ENCODE measurements at places on chromosomes 7 and 10.

- DNase-seq = no peak
Observed at GRCh38 chr10:129328546-129328945, 138.5 kb upstream of the MGMT start.

DNA sequence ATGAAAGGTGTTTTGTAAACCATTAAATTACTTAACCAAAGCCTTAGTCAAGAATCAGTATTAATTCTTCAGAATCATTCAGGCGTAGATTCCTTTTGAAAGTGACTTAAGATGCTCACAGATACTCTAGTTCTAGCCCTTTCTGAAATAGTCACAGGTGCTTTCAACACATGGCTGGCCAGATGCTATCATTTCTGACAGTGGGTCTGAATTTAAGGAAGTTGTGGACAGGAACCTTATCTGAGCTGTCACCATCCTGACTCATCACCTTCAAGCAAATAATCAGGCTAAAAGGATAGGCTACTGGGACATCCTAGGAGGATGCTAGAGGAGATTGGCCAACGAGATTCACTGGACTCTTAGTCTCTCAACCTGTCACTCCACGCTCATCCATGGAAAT is 501.5 kb downstream of the LRMDA start:
- no peak for DNase-seq

- no peak for DNase-seq
Observed at GRCh38 chr10:131083915-131084790, 227.4 kb downstream of the TCERG1L start.

GRCh38 chr7:129665013-129665401 is 53.5 kb downstream of the NRF1 start:
- DNase-seq = peak; percentile 95

- peak; percentile 2 for DNase-seq
Observed at GRCh38 chr10:85604136-85604725, 762.4 kb downstream of the GRID1 start.

GRCh38 chr10:48455392-48456151 is 149.1 kb downstream of the MAPK8 start:
- DNase-seq = peak; percentile 36

DNA sequence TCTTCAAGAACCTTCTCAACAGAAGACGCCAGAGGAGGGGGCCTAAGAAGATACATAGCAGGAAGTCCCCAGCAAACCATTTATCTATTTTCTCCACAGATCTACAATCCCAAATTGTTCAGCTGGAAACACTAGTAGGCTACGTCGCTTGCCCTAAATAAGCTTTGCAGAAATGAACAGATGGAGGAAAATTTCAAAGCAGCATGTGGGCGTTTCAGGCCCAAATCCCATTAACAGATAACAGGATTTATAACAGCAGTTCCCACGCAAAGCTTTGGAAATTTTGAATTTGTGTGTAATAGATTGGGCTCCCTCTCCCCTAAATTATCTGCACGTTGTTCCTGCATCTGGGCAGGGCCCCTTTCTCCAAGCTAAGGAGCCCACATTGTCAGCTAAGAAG is 60.6 kb upstream of the FRMD4A start:
- no peak for DNase-seq

Measured in SJSA1 (cell line).